IMR-90 (cell line): ENCODE measurements at places on chromosomes 6 and 20. TPM values are rescaled to one million over a fixed set of nuclear protein-coding genes. Genes with fewer than 3 reads are reported as not detected.
A peak's percentile ranks its signal among the peaks of the same experiment; 100 is the strongest.

DNA sequence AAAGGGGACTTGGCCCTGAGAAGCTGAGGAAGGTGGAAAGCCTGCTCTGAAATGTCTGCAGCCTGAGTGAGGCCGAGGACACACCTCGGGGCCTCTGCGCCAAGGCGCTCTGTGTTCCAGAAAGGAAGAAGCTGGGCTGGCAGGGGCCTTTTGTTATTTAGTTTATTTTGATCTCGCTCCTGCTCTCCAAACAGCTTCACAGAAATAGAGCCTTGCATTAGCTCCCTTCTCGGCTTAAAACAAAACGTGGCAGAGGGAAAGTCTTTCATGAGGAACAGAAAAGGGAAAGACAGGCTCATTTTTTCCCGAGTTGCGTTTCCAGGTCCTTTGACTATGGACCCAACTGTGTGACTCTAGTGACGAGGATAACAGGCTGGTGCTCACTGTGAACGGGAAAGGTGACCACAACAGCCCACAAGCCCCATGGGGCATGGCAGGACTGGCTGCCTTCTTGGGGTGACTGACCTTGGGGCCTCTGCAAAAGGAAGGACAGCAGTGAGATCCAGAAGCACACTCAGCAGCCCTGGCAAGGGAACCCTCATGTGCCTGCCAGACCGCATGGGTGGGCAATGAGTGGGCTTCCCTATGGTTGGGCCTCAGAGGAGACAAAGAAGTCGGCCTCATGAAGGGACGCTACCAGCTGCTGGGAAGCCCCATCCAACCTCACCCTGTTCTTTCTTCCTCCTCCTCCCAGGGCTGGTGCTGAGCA is 18.7 kb downstream of the LEMD2 start:
- no peak for DNase-seq

DNA sequence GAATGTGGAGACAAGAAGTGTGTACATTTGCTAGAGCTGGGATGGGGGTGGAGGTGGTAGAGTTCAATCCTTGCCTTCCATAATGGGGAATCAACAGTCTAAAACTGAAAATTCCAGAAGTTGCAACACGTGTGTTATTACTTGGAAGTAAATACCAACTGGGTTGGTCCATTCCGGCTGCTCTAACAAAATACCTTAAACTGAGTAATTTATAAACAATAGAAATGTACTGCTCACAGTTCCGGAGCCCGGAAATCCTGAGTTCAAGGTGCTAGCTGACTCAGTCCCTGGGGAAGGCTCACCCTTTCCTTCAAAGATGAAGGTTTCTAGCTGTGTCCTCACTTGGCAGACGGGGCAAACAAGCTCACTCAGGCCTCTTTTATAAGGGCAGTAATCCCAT is 59.0 kb downstream of the RIN2 start:
- peak; percentile 98 for DNase-seq

GRCh38 chr6:98944598-98945081 is 3.1 kb downstream of the FBXL4 start:
- DNase-seq: peak; percentile 72

Gene PAX1
- total RNA-seq: not detected in 2 replicates

Gene LIME1
- 0.28 and 0.36 TPM in 2 replicates for total RNA-seq

GRCh38 chr6:117399924-117400323 is 25.8 kb downstream of the ROS1 start:
- DNase-seq: peak; percentile 4

GRCh38 chr20:31630187-31630790 is 7.4 kb upstream of the COX4I2 start:
- no peak for DNase-seq

DNA sequence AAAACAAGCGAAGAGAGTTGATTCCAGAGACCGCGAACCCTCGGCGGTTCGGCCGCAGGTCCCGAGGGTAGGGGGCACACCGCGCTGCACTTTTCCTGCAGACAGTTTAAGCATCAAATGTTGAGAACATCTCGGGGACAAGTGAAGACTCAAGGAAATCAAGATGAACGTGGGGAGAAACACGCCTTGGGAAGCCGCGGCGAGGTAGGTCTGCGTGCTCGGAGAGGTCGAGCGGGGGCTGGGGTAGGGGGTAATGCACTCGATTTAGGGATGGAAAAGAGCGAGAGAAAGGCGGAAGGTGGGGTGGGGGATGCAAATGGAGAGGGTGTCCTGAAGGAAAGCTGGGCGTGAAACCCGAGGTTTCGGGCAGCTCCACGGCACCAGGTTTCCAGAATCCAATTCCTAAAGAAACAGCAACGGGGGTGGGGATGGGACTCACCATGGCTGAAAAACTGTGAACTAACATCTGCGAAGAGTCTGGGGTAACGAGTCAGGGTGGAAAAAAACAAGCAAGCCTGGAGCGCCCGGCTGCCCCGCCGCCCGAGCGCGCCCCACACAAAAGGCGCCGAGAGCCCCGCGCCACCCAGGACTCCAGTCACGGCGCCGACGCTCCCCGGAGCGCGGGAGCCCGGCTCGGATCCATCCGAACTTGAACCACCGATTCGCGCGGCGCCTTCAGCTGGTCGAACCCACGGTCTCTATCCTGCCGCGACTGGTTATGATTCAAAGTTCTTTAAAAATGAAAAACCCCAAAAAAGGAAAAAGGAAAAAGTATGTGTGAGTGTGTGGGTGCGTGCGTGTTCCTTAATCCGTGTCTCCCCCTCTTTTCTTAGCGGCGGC is 3.5 kb downstream of the TFAP2A start:
- DNase-seq: no peak

Gene HLA-DQA1
- not detected in 2 replicates for total RNA-seq

Gene HLA-G
- not detected in 2 replicates for total RNA-seq

DNA sequence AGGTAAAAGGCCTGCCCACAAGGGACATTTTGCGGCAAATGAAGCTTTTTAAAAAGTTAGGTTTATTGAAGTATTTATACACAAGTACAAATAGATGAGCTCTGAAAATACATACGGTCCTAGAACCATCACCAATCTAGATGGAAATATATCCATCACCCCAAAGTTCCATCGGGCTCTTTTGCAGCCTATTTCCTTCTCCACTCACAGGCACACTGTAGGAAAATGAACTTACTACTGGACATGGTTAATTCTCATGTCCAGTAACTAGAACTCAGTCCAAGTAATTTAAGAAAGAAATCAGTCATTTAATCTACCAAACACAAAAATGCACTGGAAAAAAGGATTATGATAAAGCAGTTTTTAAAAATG is 6.2 kb downstream of the PCNA start:
- no peak for DNase-seq

GRCh38 chr6:89415185-89415584 is 3.1 kb upstream of the RRAGD start:
- DNase-seq: no peak

DNA sequence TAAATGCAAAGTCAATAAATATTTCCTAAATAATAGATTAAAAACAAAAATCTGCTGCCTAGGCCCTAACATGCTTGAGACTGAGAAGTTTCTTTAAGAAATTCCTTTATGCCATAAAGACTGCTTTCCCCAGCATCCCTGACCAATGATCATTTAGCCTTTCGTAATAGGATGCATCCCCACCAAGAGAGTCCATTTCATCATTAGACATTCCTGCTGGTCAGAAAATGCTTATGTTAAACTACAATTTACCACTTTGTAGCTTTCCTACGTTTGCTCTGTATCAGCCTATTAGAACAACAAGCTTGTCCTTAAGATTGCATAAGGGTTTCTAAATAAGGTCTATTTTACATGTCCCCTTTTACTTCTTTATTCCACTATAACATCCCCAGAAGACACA is 59.8 kb upstream of the HSF2 start:
- no peak for DNase-seq

DNA sequence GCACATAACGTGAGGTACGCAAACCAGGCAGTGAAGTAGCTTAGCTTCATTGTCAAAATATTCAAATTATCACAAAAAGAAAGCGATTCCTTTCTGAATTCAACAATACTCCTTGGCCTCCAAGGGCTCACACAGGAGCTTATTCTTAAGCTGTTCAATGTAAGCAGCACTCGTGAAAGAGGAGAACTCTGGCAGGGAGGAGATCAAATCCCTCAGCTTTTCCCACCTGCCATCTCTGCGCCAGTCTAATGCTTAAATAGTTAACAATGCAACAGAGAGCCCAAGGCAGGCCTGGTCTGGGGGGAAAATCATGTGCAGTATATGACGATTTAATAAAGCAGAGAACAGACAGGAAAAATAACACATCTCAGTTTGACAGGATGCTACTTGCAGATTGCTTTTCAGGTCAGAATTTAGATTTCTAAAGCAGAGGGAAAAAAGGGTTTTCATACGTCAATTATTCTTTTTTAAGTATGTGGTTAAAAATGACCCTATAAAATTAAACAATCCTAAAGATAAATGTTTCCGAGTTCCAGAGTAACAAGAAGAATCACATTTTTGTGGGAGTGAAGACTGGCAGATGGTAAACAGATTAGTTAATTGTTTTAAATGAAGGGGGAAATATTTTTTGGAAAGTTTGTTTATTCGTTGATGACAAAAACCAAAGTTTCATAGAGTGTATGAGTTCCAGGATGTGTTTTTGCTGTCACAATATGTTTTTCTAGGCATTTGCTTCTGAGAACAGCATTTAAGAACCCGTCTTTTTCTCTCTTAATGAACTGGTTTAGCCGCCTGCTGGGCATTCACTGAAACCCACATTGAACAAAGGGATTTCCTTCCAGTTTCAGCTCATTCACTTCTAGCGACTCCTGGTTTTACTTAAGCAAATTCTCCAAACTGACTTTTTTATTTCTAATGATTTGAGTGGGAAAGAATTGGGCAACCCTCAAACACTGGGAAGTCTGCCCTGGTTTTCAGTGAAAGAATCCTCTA is 45.9 kb downstream of the PLAGL1 start:
- peak; percentile 52 for DNase-seq

GRCh38 chr6:56848105-56848504 is 106.8 kb upstream of the BEND6 start:
- DNase-seq: no peak

DNA sequence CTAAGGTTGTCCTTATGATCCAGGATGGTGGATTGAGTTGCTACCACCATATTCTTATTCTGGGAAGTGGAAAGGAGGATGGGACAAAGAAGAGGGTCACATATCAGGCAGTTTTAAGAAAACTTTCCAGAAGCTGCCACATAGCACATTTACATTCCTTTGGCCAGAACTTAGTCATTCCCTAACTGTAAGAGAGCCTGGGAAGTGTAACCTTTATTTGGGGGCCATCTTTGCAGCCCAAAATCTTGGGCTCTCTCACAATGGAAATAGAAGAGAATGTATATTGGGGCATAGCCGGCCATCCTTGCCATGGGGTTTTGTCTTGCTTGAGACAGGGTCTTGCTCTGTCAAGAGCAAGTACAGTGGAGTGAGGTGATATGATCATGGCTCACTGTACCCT is 8.4 kb downstream of the ZNF341 start:
- DNase-seq: peak; percentile 18

GRCh38 chr20:52964131-52964530 is 8.0 kb upstream of the TSHZ2 start:
- no peak for DNase-seq

DNA sequence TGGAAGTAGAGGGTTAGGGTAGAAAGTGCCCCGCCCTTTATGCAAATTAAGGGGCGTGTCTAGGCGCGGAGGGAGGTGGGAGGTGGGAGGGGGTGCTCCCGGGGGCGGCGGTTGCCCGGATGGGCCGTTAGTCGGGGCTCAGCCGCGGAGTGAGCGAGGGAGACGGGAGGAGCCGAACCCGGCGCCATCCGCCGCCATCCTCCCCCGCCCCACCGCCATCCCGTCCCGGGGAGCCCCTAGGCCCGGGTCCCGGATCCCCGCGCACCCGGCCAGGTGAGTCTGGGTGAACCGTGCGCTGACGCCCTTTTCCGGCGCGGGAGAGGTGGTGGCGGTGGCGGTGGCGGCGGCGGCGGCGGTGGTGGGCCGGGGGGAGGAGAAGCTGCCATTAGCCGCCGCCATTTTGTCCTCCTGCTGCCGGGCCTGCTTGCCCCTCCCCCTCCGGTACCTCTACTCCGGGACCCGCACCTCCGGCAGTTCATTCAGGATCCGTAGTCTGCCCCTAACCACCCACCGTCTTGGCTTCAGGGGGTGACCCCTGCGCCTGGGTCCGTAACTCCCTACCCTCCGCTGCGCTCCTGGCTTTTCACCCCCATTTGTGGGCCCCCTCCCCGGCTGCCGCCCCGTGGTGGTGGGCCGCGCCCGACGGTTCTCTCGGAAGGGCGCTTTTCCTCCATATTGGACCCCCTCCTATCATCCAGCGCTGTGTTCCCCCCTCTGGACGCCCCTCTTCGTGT is at the start of gene PRRC2A:
Gene PRRC2A (plus strand): TSS at position 130 of the 734 bp plus-strand sequence. CDS start 2,075 bp downstream, outside the sequence.
- peak; percentile 59 for DNase-seq

DNA sequence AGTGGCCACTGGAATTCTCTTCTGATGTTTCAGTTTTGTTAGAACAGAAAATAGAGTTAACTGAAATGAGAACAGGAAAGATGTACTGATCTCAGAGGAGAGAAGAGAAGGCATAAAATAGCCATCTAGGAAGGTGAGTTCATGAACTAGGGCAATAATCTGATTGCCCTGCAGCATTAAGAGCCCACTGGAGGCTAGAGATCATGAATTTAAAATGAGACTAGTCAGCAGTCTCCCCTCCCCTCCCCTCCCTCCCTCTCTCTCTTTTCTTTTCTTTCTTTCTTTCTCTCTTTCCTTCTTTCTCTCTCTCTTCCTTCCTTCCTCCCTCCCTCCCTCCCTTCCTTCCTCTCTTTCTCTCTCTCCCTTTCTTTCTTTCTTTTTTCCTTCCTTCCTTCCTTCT is 28.9 kb downstream of the GPRC6A start:
- DNase-seq: no peak

Gene PBX2
- total RNA-seq: 13.9 and 17.7 TPM in 2 replicates

DNA sequence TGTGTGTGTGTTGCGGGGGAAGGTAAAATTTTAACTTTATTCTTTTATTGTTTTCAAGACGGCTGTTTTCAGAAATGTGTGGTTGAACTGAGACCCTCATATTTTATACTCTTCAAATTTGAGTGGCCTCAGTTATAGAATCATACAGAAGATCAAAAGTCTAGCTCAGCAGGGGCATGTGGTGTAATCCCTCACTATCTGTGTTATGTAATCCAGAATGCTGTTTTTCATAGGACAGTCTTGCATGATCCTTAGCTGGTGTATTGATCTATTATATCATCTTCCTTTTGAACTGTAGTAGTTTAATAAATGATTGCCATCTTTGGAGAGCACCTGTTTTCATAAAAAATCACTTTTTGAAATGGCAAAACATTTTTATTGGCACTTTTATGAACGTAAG is 1.4 kb downstream of the PLCB4 start:
- no peak for DNase-seq

Gene ATP6V1G2
- total RNA-seq: 1.4 and 3.1 TPM in 2 replicates

DNA sequence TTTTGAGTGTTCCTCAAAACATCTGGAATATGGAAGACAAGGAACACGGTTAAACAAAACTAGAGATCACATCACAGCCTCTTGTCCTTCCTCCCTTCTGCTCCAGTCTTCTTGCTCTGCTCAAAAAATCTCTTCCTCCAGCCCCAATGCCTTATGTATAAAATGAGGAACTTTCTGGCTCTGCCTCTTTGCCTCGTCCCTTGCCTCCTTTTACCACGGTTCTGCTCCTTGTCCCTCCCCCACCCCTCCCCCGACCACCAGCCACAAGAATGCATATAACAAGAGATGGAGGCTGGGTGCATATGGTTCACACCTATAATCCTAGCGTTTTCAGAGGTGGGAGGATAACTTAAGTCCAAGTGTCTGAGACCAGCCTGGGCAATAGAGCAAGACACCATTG is 43.6 kb downstream of the PLAGL2 start:
- no peak for DNase-seq

- peak; percentile 13 for DNase-seq
These were observed 13.8 kb upstream of the PCK1 start for GRCh38 chr20:57546956-57547649.
